Thymus (tissue), 14 donors: ENCODE measurements at places on chromosomes 16 and 17. TPM values are rescaled to one million over a fixed set of nuclear protein-coding genes. Genes with fewer than 3 reads are reported as not detected.

DNA sequence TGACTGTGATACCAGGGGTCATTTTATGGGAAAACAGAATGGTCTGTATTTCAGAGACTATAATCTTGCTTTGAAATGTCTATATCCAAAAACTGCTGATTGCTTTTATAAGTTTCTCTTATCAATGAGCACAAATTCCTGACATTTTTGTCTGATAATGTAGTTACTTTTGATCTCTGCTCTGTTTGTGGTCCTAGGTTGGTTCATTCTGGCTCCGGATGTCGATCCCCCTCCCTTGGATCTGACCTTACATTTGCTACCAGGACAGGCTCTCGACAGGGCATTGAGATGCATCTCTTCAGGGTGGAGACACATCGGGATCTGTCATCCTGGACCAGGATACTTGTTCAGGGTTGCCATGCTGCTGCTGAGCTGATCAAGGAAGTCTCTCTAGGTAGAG is 27.3 kb upstream of the VPS4A start:
- H3K27ac ChIP-seq: no peak overlapping the region
- H3K4me3 ChIP-seq: no peak overlapping the region
- no peaks in the 10 kb centered on the region for H3K4me1 ChIP-seq
- no peaks in the 10 kb centered on the region for H3K27me3 ChIP-seq
- peaks cover 19% of the 10 kb centered on the region for H3K36me3 ChIP-seq

DNA sequence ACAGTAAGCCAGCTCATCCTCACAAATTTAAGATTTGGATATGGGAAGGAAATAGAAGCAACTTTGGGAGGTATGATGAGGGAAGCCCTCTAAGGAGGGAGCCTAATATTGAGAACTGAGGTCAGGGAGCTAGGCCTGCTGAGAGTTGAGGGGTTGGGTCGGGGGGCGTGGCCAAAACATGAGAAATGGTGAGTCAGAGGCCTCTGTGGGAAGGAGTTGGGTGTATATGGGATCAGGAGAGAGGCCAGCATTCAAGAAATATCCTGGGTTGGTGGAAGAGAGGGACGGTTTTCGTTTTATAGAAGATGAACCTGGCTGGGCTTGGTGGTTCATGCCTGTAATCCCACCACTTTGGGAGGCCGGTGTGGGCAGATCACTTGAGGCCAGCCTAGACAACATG is 48.4 kb downstream of the CLEC16A start:
- H3K27ac ChIP-seq: no peak overlapping the region
- no peak for DNase-seq
- H3K27me3 ChIP-seq: no peaks in the 10 kb centered on the region
- H3K4me3 ChIP-seq: no peak overlapping the region
- peaks cover 28% of the 10 kb centered on the region for H3K4me1 ChIP-seq

DNA sequence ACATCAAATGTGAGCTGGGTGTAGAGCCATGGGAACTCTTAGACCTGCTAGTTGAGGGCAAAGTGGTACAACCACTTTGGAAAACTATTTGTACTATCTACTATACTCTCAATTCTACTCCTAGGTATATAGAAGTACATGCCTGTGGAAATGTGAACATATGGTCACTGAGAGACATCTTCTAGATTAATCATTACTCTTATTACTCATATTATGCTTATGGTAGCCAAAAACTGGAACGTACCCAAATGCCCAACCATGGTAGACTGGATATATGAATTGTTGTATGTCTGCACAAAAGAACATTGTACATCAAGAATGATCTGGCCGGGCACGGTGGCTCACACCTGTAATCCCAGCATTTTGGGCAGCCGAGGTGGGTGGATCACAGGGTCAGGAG is 2.7 kb downstream of the WDR45B start:
- H3K4me1 ChIP-seq: peaks cover 18% of the 10 kb centered on the region
- H3K27me3 ChIP-seq: peaks cover 4% of the 10 kb centered on the region
- H3K4me3 ChIP-seq: no peak overlapping the region

- DNase-seq: no peak
- H3K4me3 ChIP-seq: no peak overlapping the region
- no peaks in the 10 kb centered on the region for H3K4me1 ChIP-seq
- H3K36me3 ChIP-seq: no peaks in the 10 kb centered on the region
- H3K27ac ChIP-seq: no peak overlapping the region
Observed at GRCh38 chr16:77650761-77651160, 71.6 kb upstream of the NUDT7 start.

DNA sequence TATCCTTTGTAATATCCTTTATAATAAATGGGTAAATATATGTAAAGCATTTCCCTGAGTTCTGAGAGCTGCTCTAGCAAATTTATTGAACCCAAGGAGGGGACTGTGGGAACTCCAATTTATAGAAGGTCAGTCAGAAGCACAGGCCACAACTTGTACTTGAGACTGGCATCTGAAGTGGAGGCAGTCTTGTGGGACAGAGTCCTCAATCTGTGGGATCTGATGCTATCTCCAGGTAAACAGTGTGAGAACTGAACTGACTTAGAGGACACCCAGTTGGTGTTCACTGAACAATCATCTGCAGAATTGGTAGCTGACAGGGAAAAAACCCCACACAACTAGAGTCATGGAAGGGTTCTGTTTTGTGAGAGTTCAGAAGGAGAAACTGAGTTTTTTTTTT is 34.0 kb downstream of the AKAP10 start:
- H3K36me3 ChIP-seq: peaks cover 39% of the 10 kb centered on the region
- H3K4me3 ChIP-seq: no peak overlapping the region
- no peak for DNase-seq
- H3K27me3 ChIP-seq: no peaks in the 10 kb centered on the region

- peaks cover 20% of the 10 kb centered on the region for H3K4me1 ChIP-seq
- no peaks in the 10 kb centered on the region for H3K27me3 ChIP-seq
- no peak for DNase-seq
- H3K36me3 ChIP-seq: peaks cover 55% of the 10 kb centered on the region
Observed at GRCh38 chr16:88804552-88805339, 1.2 kb downstream of the CDT1 start.

Gene ALOX12
- under 0.01 TPM for total RNA-seq
